ENCODE measurements at places on chromosomes 7 and 10.
A peak's percentile ranks its signal among the peaks of the same experiment; 100 is the strongest.

- DNase-seq = no peak
Measured at GRCh38 chr7:151125470-151125845, 39.2 kb downstream of the AGAP3 start.

- no peak for DNase-seq
Measured at GRCh38 chr10:33402220-33403073, 68.0 kb upstream of the NRP1 start.

- peak; percentile 90 for DNase-seq
Measured at GRCh38 chr10:75195035-75195763, 15.4 kb upstream of the VDAC2 start.

DNA sequence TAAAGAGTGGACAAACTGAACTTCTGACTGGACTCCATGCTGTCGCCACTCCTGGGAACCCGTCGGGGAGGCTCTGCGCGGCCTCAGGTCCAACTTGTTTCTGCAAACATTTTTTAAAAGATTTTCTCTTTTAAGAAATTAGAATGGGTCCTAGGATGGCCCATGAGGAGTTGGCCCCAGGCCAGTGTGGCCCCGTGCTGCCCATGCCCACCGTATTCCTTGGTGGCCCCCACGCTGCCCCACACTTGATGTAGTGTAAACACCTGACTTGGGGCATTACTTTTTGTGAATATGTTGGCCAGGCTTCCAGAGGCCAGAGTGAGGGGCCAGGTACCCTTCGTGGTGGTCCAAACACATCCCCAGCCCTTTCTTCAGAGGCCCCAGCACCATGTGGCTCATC, 19.3 kb downstream of the ZNF316 start:
- DNase-seq = no peak

DNA sequence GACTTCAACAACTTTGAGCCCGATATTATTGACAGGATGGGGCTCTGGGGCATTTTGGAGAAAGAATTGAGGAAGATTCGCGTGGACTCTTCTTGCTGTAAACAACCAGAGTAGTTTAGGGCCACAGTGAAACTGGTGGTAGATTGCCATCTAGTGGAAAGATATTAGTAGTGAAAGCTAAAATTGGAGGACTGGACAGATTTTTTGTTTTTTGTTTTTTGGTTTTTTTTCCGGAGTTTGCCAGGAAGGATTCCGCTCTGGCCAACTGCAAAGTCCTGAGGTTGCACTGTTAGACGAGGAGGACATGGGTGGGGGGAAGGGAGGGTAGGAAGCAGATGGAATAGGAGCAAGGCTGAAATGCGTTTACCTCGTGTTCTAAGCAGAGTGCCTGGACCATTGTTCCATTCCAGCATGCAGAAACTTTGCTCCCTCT, 11.7 kb downstream of the NOBOX start:
- peak; percentile 27 for DNase-seq

DNA sequence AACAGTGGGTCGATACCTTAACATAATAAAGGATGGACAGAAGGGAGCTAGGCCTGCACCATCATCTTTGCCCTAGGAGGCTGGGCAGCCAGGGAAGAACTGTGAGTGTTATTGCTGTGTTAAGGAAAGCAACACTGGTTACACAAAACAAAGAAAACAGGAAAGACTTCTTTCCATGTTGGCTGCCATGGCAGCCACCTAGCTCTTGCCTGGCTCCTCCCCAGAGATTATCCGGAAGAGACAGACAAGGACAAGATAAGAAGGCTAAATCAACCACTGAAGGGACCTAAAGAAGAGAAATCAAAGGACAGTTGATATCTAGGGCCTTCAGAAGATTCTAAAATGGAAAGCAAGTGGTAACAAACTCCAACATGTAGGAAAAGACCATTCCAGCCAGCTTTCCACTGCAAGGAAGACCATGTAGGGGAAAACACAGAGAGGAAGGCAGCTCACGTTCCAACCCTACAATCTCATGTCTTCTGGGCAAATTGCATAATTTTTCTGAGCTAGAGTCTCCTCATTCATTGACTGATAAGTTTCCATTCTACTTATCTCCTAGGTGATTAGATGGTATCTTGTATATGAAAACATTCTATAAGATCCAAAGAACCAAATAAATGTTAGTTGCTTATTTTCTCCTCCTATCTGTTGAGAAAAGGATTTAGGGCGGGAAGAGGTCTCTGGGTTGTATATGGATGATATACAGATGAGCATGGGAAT, 51.2 kb downstream of the SP8 start:
- no peak for DNase-seq

All from astrocyte (in vitro differentiated cells and primary cell).